Caudate nucleus (tissue), 63 donors: ENCODE measurements at places on chromosomes 11 and 22.

- DNase-seq = no peak
Measured at GRCh38 chr11:57972013-57972367, 51.7 kb upstream of the OR9Q1 start.

DNA sequence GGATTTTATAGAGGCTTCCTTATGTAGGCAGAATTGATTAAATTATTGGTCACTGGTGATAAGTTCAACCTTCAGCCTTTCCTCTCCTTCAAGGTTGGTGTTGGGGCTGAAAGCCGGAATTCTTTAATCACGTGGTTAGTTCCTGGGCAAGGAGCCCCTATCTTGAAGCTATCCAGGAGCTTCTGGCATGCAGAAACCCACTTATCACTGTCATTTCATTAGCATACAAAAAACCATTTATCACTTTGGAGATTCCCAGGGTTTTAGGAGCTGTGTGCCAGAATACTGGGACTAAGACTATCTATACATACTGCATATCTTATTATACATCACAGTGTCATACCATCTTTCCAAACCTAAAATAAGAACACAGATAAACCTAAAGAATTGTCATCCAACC lies 18.5 kb upstream of the MED17 start:
- DNase-seq = no peak

- DNase-seq = no peak
Measured at GRCh38 chr11:117315285-117316196, 515 bp downstream of the BACE1 start.

- no peak for DNase-seq
Measured at GRCh38 chr11:10990160-10990559, 132.3 kb upstream of the ZBED5 start.

DNA sequence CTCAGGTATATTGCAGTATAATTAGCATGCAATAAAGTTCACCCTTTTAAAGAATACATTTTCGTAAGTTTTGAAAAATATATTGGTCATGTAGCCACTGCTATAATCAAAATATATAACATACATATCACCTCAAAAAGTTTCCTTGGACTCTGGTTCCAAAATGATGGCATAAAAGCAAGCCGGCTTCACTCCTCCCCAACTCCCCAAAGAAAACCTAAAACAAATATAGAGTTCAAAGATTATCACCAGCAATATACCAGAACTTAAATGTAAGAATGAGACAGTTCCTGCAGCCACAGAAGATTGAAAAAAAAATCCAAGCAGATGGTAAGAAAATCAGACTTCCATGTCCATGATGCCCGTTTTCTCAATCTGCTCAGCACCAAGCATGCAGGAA lies 104.3 kb downstream of the APIP start:
- DNase-seq = no peak

GRCh38 chr11:46049325-46049897 lies 71.8 kb downstream of the PHF21A start:
- no peak for DNase-seq

DNA sequence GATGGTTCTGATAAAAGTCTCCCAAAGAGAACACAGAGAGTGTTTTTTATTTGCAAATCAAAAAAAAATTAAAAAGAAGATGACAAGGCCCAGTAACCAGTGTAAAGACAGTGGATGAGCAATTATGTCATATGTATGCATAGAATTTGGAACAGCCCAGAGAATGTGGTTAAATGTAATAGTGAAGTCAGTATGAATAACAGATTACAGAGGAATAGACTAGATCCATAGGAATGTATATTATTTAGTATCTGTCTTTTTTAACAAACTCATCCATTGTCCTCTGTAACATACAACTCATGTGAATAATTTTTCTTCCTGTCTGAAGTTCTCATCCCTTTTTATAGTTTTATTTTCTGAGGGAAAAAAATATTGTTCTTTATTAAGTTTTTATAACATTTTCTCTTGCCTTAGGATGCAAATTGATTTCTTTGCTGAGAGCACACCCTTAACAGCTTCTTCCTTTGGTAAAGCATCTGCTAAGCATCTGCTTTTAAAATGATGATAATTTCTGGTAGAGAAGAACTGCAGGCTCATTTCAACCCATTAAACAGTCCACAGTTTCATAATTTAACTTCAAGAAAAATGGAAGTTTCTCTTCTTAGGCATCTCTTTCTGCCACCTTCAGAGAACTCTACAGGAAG lies 266.5 kb upstream of the MTNR1B start:
- no peak for DNase-seq

- no peak for DNase-seq
Measured at GRCh38 chr11:120219232-120219937, 8.6 kb downstream of the OAF start.

DNA sequence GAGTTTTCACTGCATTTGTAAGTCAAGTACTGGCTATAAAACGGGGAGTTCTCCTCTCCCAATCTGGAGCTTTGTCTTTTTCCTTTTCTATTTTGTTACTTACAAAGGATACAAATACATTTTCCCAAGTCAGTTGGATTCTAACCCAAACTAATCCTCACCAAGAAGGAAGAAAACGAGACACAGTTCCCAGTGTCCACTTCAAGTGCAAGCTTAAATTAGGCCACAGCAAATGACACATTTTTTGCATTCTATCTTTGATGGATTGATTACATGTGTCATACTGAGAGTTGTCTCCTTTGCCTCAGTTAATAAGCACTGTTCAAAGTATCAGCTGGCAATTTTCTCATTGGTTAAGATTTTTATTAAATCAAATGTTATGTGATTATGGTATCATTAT lies 296.7 kb upstream of the ANO5 start:
- DNase-seq = no peak

DNA sequence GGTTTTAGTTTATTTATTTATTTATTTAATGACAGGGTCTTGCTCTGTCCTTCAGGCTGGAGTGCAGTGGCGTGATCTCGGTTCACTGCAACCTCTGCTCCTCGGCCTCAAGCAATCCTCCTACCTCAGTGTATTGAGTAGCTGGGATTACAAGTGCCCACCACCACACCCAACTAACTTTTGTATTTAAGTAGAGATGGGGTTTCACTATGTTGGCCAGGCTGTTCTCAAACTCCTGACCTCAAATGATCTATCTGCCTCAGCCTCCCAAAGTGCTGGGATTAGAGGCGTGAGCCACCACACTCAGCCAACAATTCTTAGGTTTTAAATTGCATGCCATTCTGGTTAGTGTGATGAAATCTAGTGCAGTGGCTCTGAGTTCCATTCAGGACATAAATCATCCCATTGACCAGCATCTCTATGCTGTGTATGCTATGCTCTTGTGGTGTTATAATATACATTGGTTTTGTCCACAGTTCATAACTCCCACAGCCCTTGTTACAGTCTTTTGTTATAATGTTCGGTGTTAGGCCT lies 28.5 kb downstream of the ZNF280B start:
- DNase-seq = no peak

DNA sequence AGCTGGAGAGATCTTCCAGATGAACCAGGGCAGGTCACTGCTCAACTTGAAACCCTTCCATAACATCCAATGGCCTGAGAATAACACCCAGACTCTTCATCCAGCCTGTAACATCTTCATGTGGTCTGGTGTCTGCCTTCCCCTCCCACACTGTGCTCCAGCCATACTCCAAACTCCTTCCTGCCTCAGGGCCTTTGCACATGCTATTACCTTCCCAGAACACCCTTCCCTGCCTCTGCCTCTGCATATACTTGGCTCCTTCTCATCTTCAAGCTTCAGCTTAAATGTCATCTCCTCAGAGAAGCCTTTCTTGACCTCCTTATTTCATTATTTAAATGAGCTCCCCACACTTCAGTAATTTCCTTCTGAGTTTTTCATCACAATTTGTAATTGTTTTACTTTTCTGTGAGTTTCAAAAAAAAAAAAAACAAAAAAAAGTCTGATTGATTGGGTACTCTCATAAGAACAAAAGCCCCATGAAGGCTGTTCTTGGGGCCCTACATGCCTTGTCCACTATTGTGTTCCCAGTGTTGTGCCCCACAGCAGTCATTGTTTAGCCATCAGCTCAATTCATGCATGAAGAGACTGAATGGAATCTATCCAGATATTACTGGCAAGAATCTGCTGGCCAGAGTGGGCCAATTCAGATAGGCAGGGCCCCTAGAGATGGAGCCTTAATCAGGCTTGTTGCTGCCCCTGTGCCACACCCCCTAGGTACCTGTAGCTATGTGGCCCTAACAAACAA lies 22.1 kb downstream of the LMO1 start:
- no peak for DNase-seq

DNA sequence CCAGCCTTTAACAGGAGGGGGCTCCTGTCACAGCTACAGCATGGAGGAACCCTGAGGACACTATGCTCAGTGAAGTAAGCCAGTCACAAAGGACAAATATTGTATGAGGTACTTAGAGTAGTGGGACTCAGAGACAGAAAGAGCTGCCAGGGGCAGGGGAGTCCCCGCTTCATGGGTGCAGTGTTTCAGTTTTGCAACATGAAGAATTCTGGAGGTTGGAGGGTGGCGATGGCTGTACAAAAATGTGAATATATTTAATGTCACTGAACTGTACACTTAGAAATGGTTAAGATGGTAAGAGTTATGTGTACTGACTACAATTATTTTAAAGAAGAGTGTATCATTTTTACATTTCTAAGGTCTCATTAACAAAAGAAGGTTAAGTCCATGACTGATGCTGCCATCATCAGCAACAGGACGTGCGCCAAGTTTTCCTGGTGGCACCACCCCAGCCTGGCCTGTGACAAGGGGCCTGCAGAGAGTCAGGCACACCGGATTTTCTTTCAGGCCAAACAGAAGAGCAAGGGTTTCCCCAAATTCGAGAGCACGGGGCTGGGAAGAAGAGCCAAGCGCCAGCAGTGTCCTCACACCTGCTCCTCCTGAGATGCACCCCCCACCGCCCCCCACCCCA lies 22.1 kb downstream of the YPEL1 start:
- DNase-seq = no peak

DNA sequence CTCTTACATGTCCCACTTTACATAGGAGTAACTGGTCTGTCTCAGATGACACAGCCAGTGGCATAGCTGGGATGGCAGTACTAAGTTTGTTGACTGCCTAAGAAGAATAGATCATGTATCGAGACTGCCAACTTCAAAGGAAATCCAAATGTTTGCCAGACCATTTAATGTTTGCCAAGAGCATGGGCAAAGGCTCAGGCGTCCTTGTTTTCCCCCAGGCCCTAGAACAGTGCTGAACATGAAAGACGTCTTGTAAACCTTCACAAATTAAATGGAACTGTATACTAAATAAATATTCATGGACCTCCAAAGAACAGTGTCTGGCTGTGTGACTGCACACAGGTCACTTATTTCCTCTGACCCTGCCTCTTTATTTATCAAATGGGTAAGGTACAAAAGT lies 234.7 kb upstream of the CCDC90B start:
- no peak for DNase-seq

GRCh38 chr11:124085997-124086846 lies 29.0 kb upstream of the VWA5A start:
- DNase-seq = peak; percentile 29
